Kasumi-1 (cell line): ENCODE measurements at places on chromosomes 16 and 17.

- no peak for DNase-seq
Observed at GRCh38 chr16:22739077-22739476, 74.9 kb upstream of the HS3ST2 start.

GRCh38 chr17:61289408-61290385 is 109.9 kb upstream of the TBX2 start:
- DNase-seq = no peak

DNA sequence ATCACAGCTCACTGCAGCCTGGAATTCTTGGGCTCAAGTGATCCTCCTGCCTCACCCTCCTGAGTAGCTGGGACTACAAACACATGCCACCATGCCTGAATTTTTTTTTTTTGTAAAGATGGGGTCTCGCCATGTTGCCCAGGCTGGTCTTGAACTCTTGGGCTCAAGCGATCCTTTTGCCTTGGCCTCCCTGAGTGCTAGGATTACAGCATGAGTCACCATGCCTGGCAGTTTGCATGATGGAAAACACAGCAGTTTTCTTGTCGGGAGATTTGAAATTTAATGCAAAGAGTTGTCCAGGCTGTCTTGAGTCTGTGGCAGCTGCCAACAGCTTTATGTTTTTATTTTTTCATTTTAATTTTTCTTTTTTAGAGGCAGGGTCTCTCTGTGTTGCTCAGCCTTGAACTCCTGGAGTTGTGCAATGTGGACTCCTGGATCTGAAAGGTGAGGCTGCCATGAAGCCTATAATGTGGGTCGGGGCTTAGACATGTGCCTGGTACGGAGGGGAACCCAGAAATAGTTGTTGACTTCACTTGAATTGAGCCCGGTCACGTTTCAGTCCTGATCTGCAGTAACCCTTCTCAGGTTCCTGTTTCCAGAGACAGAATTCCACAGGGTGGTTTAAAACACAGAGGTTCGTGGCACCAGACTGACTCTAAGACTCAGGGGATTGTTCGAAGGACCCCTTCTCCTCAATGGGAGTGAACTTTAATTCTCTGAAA is 18.7 kb downstream of the CD300A start:
- DNase-seq = no peak

GRCh38 chr16:75402159-75402820 is 31.0 kb downstream of the CFDP1 start:
- DNase-seq = no peak

DNA sequence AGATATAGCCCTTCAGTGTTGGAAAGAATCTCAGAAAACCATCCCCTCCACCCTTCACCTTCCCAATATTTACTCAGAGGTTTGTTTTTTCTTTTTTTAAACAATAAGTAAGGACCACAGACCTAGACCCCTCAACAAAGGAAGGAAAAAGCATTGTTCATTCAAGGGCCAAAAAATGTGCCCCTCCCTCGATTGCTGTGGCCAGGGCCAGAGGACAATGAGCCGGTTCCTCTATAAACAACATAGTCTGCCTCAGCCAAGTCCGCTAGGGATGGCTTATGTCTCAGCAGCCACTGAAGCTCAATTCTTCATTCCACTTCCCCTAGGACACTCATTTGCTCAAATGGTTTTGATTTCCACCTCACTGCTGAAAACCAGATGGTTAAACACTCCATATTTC is 24.0 kb downstream of the TRIM16 start:
- no peak for DNase-seq

- DNase-seq = no peak
Observed at GRCh38 chr16:82236415-82236814, 66.4 kb upstream of the MPHOSPH6 start.

DNA sequence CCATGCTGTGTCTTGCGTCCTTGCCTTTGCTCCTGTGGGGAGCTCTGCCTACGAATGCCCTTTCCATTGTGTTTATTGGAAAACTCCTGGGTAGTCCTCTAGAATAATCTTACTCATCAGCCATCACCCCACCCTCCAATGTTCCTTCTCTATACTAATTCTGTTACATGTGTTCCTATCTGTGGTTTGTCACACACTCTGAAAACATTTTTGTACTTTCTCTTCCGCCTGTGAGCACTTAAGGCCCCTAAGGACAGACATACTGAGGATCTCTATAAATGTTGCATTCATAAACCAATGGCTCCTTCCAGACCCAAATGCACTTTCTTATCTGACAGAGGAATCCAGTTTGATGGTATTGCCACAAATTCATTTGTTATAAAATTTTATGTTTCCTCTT is 53.9 kb upstream of the MON1B start:
- DNase-seq = no peak

DNA sequence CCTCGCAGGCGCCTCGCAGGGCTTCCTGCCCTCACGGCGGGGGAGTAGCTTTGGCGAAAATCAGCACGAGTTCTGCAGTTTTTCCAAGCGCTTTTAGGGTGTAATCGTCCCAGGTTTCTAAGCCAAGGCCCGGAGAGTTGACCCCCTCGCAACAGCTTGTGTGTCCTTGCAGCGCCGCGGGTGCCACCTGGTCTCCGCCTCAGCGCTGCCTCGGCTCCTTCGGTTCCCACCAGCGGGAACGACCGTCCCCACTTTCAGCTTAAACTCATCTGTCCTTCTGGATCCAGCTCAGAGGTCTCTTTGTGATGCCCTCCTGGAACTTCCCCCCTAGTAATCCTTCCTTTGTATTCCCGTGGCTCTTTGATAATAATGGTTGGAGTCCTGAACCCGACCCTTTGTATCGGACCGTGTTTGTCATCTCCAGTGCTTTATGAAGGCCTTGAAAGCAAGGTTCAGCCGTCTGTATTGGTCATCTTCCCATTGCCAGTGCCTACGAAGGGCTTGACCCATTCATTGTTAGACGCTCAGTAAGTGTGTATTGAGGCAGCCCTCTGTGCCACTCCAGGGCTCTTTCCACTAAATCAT is 858 bp upstream of the SMARCE1 start:
- peak; percentile 21 for DNase-seq

- DNase-seq = no peak
Observed at GRCh38 chr16:84834403-84834772, 14.6 kb downstream of the CRISPLD2 start.

GRCh38 chr17:10428781-10429180 is 7.0 kb upstream of the MYH8 start:
- DNase-seq = no peak

- peak; percentile 84 for DNase-seq
Observed at GRCh38 chr17:78974635-78975591, 4.8 kb downstream of the LGALS3BP start.

DNA sequence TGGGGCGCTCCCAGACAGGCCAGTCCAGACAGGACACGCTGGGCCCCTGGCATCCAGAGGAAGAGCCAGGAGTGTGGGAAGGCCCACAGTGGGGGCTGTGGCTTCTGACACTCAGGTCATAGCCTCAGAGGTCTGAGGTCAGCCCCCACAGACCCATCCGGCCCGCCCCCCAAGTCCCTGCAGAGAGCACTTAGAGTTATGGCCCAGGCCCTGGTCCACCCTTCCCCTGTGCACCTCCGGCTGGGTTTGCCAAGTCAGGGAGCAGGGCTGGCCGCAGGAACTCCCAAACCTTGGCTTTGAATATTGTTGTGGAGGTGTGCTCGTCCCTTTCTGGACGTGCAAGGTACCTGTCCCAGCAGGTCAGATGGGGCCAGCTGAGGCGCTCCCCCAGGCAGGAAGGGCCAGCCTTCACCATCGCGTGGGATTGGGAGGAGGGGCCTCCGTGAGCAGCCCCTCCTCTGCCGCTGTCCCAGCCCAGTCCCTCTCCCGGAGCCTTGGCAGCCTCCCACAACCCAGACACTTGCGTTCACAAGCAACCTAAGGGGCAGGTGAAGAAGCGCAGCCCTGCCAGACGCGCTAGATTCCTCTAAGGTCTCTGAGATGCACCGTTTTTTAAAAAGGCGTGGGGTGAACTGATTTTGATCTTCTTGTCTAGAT is 74.6 kb downstream of the SOCS1 start:
- no peak for DNase-seq

- peak; percentile 30 for DNase-seq
Observed at GRCh38 chr17:40646791-40647623, 611 bp downstream of the SMARCE1 start.
